ENCODE measurements at places on chromosomes 1 and 21.
A peak's percentile ranks its signal among the peaks of the same experiment; 100 is the strongest.

DNA sequence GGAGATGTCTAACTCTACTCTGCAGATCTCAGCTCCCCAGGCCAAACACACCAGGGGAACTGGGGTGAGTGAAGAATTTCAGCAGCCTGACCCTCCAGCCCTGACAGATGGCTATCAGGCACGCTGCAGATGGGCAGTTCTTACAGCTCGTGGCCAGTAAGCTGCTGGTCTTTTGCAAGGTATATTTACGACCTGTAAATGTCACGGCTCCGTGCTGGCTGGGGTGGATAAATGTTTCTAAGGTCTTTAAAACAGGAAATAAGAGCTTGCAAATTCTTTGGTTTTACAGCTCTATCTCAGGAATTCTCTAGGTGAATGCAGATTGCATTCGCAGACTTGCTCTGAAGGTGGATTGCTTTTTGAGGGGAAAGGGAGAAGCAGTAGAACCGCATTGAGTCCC is 10.1 kb downstream of the DOP1B start:
- DNase-seq = no peak

GRCh38 chr1:85230305-85230977 is 29.0 kb downstream of the C1orf52 start:
- no peak for DNase-seq

DNA sequence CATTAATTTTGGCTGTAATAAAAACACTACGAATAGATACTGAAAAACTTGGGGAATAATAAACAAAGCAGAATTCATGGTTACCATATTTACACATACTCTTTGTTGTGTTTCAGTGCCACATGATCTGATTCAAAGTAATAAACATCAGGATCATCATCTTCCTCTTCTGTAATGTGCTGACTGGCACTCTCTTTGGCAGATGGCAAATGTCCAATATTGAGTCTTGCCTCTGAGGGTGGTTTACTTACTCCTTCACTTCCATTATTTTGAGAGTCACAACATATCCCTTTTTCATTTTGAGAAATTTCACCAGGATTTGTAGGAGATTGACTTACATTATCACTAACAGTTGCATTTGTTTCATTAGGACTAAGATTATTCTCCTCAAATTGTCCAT is 50.7 kb downstream of the ZZZ3 start:
- DNase-seq = no peak

GRCh38 chr21:44496564-44497550 is 41.5 kb downstream of the LRRC3 start:
- peak; percentile 50 for DNase-seq

DNA sequence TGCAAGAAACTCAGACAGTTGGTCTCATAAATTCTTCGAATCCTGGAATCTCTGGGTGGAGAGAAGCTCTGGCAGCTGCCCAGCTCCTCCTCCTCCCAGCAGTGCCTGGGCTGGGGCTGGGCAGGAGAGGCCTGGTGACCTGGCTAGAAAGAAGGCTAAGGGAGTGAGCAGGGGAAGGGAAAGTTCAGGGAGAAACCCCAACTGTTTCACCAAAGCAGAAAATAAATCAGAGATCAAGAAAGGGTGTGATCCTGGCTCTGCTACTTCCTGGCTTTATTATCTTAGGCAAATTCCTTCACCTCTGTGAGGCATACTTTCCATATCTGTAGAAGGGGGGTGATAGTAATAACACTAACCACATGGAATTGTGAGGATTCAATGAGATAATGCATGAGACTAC is 8.8 kb upstream of the COL16A1 start:
- no peak for DNase-seq

- peak; percentile 62 for DNase-seq
Observed at GRCh38 chr1:205849619-205850355, at the start of gene PM20D1. PM20D1 (minus strand) TSS chr1:205850132; CDS start chr1:205850072, 60 bp downstream.

- no peak for DNase-seq
Observed at GRCh38 chr1:205824180-205824579, 11.2 kb upstream of the SLC41A1 start.

GRCh38 chr1:159653201-159653600 is 61.2 kb downstream of the CRP start:
- DNase-seq = no peak

- DNase-seq = no peak
Observed at GRCh38 chr1:221172841-221173240, 293.6 kb downstream of the HLX start.

DNA sequence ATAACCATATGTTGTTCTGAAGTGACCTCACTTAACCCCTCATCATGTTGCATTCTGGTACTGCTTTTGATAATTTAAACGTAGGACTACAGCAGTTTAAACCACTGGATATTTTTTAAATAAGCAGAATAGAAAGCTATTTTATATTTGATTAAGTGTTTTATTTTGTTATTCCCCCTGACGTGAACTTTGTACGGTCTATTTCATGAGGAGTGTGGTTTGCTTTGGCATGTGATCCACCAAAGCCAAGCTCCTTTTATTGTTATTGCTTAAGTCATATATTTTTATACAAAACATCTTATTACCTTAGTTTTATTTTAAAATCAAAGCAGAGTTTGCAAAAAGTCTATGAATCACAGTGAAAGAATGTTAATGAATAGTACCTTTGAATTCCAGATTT is 101.4 kb upstream of the L1TD1 start:
- no peak for DNase-seq

DNA sequence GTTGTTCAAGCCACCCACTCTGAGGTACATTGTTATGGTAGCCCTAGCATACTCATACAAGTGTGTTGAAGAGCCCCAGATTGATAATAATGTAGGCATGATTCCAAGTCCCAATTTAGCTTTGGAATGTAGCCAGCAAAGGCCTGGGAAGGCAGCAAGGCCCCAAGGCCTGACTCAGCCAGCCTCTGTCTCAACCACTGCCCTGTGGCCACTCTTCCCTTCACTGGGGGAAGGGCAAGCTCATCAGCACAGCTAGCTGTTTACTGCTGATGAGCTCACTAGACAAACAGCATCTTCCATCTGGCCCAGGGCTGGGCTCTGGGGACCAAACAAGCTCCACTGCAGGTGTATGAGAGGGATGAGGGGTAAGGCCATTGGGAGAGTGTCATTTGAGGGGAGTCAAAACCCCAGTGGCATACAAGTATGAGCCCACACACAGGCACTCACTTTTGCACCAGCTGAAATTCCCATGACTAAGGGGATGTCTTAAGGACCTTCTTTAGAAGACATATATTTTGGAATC is 2.2 kb upstream of the IRF6 start:
- no peak for DNase-seq

DNA sequence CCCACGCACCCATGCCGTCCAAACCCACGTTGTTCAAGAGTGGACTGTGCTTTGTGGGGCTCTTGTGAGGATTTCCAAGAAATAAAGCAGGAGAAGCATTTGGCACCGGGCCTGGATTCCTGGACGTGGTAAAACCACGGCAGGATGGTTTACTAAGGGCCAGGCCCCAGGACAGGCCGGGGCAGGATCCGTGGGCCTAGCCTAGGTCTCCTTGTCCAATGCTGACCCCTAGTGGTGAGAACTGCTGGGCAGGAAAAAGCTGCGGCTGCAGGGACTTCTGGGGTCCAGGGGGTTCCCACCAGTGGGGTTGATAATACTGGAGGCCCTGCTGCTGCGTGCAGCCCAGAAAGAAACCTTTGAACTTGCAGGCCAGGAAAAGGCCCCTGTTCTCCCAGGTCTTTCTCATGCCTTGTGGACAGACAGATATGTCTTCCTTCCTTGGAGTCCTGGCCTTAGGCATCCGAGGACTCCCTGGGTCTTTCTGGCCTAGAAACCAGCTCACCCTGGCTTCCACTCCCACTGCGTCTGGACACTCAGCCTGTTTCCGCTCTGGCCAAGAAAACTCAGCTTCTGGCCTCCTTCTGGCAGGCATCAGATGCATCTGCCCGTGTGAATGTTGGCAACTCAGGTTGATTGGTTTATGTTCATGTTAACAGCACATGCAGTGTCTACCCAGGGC is 106.9 kb upstream of the TMEM51 start:
- DNase-seq = no peak

DNA sequence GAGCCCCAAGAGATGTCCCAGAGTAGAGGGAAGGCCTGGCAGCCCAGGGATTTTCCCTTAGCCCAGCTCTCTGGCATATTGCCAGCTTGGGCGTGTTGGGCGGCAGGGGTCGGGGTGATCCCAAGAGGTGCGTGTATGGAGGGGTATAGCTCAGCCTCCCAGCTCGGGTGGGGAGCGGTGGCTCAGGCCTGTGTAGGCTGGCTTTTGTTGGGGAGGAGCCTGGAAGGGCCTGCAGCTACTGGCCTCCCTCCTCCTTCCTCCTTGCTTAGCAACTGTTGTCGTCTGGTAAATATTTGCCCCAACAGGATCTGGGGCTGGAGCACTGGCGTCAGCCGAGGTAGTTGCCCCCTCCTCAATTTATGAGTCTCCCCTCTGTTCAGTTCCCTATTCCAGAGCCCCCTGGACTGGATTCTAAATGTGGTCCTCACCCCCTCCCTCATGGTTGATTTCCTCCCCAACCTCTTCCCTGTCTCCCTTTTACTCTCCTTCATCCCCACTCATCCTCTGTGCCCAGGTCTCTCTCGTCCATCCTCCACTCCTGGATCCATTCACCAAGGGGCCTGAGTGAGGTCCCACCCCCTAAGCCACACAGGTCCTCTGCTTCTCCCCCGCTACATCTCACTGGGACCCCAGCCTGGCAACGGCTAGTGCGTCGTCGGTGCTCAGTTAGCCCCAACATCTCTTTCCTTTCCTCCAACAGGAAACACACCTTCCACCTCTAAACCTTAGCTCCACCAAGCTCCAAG is 10.3 kb upstream of the LMNA start:
- DNase-seq = peak; percentile 82

DNA sequence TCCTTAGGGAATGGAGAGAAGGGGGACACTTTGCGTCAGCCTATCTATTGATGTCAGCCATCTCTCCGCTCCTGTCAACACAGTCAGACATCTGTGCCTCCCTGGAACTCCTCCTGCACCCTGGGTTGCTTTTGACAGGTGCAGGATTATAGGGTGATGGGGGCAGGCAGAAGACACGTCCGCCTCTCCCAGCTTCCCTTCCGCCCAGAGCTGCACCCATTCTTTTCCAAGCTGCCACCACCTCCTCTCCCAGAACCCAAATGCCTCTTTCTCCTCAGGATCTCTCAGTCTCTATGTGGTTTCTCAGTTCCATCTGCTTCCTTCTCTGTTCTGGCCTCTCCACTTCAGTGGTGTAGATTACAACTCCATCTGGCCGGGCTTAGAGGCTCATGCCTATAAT is 17.1 kb upstream of the KIF1B start:
- DNase-seq = no peak

- DNase-seq = no peak
Observed at GRCh38 chr1:5747426-5748285, 244.6 kb downstream of the NPHP4 start.

GRCh38 chr21:29228306-29228705 is 70.4 kb upstream of the BACH1 start:
- no peak for DNase-seq

- no peak for DNase-seq
Observed at GRCh38 chr21:37164742-37165141, 91.7 kb downstream of the TTC3 start.

GRCh38 chr1:12608311-12608957 is 9.6 kb downstream of the DHRS3 start:
- no peak for DNase-seq

DNA sequence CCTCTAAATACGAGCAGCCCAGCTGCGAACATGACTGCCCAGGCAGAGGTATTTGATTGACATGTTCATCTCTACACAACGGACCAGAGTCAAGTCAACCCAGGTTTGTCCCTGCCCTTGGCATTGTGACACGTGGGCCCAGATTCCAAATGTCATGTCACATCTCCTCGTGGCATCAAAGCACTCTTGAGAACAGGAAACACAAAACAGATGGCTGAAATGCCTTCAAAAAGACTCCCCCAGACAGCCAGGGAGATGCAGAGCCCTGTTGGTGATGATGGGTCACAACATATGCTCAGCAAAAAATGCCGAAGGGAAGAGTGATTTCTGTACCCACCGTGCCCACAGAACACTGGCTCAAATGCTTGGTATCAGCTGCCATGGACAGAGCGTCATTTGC is 337.8 kb upstream of the DAB1 start:
- no peak for DNase-seq

- DNase-seq = no peak
Observed at GRCh38 chr1:183685112-183685713, 32.1 kb upstream of the APOBEC4 start.

- DNase-seq = no peak
Observed at GRCh38 chr1:80367058-80367457, 1360.5 kb upstream of the ADGRL4 start.

DNA sequence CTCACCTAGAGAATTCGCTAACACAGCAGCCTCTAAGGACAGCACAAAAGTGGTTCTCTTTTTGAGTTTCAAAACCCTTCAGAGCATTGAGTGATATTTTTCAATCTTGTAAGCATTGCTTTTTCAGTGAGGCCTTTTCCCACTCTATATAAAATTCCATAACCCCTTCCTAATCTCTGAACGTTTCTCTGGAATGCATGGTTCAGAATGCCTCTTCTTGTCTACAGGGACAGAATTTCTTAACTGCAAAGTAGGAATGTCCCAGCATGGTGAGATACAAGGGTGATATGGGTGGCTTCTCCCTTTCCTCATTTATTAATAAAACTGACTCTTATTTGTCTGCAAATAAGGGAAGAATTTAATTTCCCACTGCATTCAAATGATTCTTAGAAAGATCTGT is 377.9 kb downstream of the LTN1 start:
- no peak for DNase-seq

DNA sequence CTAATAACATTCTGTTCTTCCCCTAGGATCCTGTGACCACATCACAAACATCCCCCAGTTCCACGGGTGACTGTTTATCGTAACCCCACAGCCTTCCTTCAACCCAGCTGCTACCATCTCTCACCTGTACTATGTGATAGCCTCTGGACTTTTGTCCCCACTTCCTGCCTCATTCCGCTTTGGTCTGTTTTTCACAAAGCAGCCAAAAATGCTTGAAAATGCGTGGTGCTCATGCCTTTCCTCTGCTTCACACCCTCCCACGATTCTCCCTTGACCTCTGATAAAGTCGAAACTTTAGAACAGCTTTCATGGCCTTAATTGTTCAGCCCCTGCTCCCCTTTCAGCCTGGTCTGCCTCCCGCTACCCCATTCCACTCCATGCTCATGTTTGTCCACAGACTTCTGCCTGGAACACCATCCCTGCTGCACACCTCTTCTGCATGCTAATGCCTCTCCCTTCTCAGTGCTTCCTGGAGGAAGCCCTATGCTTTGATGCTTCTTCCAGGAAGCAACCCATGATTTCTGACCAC is 165.6 kb downstream of the PLPP3 start:
- DNase-seq = no peak

GRCh38 chr1:78779831-78780230 is 130.2 kb downstream of the IFI44 start:
- DNase-seq = no peak

DNA sequence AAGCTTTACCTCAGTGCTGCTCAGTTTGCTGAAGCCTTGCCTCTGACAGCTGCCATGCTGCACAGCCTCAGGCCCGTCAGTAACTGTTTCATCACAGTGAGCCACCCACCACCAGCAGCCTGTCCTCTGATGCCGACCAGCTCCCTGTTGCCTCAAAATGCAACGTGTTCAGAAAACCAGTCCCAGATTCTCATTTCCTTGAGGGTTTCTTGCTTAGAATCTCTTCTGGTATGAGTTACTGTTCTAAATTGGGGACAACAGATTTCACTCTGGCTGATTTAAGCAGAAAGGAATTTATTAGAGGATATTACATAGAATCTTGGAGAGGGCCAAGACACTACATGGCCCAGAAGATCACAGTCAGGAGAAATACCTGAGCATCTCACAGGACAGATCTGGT is 11.0 kb downstream of the UBL4B start:
- no peak for DNase-seq

GRCh38 chr1:38403667-38404066 is 357.1 kb upstream of the POU3F1 start:
- DNase-seq = no peak

GRCh38 chr1:228358764-228359612 is 47.6 kb downstream of the TRIM11 start:
- no peak for DNase-seq

All from upper lobe of left lung (tissue), 6 donors.